ENCODE measurements at places on chromosomes 5 and 9.

GRCh38 chr5:78345485-78345884 is 14.9 kb upstream of the SCAMP1 start:
- no peak for DNase-seq

GRCh38 chr5:66515209-66515608 is 81.0 kb upstream of the MAST4 start:
- no peak for DNase-seq

GRCh38 chr9:89864731-89865130 is 259.9 kb downstream of the GADD45G start:
- no peak for DNase-seq

- no peak for DNase-seq
Measured at GRCh38 chr9:72185561-72185960, 36.3 kb downstream of the GDA start.

- DNase-seq: no peak
Measured at GRCh38 chr5:30505014-30505886, 688.2 kb upstream of the CDH6 start.

GRCh38 chr9:859251-859650 is 17.8 kb downstream of the DMRT1 start:
- DNase-seq: no peak

DNA sequence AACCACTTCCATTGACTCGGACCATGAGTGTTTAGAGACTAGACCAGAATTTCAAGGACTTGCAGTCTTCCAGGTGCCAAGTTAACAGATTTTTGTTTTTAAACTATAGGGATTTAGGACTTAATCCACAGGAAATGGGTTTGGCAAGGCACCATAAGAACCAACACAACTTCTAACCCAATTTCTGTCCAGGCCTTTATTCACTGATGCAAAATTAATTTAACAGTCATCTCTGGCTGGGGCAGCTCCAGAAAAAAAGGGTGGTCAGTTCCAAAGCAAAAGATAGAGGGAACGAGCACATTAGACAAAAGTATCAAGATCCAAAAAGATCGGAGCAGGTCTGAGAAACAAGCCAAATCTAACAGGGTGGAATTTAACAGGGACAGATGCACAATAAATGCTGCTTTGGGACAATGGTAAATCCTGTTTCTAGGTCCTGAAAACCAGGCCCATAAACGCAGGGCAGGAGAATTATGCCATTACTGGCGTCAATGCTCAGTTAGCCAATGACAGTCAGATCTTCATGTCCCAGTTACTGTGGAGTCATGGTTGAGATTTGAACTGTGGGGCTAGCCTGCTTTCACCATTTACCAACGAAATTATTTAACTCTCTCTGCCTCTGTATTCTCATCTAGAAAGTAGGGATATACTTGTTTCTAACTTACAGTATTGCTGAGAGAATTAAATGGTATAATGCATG is 590.8 kb upstream of the BRINP1 start:
- no peak for DNase-seq

DNA sequence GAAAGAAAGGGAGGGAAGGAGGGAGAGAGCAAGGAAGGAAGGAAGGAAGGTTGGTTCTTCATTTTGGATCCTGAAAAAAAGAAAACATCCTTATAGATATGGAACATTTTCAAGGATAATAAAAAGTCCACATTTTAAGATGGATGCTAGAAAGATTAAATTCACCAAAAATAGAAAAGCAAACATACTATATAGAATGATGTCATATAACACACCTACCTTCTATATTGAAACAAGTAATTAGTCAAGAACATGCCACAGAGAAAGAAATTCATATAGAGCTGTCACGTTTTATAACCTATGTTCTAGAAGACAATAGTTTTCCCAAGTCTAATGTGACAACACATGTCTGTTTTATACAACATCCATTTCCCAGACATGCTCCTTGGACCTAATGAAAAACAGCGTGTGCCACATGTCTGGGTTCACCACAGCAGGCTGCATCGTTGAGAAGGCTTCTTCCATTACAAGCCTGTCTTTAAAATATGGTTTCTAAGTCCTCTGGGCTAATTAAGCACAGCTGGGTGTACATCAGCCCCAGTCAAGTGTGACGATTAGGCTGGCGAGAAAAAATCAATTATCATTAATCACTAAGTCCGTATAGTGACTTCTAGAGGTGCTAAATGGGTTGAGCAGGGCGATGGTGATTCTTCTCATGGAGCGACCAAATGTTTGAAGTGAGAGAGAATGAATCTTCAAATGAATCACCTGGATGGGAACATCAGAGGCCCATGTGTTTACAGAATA is 301.8 kb downstream of the TLE1 start:
- no peak for DNase-seq

GRCh38 chr9:73133022-73133651 is 18.5 kb upstream of the ANXA1 start:
- peak; percentile 43 for DNase-seq

DNA sequence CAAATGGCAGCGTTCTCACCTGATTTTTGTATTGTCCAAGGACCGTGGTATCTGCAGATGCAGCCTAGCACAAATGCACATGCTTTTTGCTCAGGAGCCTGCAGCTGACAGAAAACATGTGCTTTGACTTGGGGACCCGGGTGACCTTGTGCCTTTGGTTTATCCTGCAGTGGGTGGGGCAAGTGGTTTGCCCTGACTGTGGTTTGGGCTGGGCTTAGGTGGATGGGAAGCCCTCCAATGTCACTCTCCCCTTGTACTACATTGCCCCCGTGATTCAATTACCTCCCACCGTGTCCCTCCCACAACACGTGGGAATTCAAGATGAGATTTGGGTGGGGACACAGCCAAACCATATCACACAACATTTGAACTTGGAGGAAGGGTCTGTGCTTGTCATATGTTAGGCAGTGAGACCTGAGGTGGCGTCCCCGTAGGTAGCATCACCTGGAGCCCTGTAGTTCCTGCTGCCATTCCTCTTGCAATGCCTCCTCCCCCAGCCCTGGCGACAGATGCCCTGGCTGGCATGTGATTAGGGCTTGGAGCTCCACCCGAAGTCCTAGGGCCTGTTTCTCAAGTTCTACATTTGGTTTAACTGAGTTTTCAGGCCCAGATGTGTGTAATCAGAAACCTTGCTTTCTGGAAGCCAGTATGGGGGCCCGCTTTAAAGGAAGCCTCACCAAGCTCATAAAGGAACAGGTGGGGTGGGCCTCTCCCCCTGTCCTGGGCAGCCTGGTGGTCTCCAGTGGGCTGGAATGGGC is 2.1 kb downstream of the ANKRD33B start:
- no peak for DNase-seq

GRCh38 chr9:86723346-86723745 is 224.0 kb downstream of the GAS1 start:
- peak; percentile 3 for DNase-seq

- DNase-seq: no peak
Measured at GRCh38 chr5:73286896-73287295, 113.9 kb downstream of the TMEM174 start.

GRCh38 chr5:134541736-134542376 is 16.4 kb downstream of the JADE2 start:
- no peak for DNase-seq

- DNase-seq: peak; percentile 26
Measured at GRCh38 chr5:60960591-60960990, 15.6 kb downstream of the NDUFAF2 start.

DNA sequence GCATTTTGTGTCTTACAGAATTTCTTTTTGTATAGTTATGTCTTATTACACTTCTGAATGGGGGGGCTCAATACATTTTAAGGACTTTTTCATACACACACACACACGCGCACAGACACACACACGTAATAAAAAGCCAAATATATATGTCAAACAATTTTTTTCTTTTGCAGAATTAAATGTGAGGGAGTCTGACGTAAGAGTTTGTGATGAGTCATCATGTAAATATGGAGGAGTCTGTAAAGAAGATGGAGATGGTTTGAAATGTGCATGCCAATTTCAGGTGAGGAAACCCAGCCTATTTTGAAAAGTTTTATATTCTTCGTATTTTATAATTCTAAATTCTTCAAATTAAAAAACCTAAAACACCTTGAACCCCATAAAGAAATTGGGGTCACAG is 25.6 kb downstream of the TMEFF1 start:
- DNase-seq: no peak

DNA sequence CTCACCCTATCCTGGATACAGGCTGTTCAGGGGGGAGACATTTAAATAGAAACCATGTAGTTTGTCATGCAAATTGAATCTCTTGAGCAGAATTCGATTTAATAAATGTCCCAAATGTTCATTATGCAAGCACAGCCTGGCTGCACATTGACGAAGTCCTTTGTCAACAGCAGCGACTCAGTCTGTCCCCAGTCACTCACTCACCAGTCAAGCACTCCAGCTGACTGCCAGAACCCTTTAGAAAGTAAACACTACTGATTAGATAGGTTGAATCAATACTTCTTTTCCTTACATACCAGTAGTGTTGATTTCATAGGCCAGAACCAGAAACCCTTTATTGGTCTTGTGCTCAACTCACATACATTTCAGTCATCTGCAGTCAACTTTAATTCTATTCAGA is 27.5 kb downstream of the CDH6 start:
- DNase-seq: no peak

DNA sequence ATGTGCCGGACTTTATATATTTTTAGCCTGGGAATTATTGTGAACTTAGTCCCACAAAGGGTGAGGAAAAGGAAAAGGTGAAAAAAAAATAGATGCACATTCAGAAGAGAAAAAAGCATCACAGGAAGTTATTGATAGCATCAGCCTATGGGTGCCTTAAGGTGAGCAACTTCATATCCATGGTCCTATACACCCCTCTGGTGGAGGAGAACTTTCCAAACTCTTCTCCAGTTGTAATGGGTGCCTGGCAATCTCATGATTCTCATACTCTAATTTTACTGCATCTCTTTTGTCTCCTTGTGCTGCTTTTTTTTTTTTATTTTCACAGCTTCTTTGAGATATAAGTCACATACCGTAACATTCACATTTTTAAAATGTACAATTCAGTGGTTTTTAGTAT is 107.4 kb downstream of the JAKMIP2 start:
- DNase-seq: no peak

GRCh38 chr5:169634606-169635005 is 2.5 kb upstream of the DOCK2 start:
- DNase-seq: no peak

- no peak for DNase-seq
Measured at GRCh38 chr5:128341056-128341455, 197.0 kb downstream of the FBN2 start.

DNA sequence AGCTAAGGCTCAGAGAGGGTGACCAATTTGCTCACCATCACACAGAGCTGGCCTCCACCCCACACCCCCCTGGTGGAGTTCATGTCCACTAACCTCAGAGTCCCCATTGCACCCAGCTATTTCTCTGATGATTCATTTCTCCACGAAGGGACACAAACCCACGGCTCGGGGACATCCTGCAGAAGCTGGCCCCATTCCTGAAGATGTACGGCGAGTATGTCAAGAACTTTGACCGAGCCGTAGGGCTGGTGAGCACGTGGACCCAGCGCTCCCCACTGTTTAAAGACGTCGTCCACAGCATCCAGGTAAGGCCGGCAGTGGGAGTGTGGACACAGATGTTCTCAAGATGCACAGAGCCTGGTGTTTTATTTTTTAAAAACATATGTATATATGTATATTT is 52.6 kb upstream of the SUSD3 start:
- no peak for DNase-seq

DNA sequence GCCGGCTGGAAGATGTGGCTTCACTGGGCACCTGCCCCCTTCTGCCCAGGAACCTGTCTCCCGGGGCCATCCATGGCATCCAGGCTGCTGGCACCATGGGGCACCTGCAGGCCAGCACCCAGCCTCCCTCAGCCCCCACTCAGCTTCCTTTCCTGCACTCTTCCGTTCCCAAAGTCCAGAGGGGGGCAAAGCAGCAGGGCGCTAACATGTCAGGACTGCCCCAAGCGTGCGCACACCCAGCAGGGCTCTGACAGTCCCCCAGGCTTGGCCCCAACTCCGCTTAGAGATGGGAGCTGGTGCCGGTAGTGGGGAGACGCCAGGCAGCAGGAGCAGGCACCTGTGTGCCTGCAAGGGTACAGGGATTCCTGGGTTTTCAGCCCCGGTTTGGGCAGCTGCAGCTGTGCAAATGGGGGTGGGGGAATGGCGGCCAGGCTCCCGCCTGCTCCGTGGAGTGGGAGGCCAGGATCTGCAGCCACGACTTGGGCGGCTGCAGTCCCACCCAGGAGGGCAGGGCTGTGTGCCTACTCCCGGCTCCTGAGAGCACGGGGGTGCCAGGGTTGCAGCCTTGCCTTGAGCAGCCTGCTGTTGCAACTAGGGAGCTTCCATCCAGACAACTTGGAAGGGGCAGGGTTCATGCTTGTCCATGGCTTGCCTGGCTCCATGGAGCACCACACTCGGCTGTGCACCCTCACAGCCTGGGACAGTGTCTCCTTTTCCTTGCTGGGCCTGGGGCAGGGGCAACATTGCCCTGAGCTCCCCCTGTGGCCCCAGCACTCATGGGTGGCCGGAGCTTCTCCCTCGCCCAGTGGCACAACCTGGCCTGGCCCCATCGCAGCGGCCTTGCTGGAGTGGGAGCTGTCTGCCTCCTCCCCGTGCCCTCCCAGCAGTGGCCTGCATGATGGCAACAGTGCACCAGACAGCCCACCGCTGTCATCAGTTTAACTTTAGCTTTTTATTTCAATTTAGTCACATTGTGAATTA is 561.1 kb downstream of the MTRR start:
- no peak for DNase-seq

GRCh38 chr5:127934791-127935256 is 148.7 kb upstream of the SLC12A2 start:
- no peak for DNase-seq

DNA sequence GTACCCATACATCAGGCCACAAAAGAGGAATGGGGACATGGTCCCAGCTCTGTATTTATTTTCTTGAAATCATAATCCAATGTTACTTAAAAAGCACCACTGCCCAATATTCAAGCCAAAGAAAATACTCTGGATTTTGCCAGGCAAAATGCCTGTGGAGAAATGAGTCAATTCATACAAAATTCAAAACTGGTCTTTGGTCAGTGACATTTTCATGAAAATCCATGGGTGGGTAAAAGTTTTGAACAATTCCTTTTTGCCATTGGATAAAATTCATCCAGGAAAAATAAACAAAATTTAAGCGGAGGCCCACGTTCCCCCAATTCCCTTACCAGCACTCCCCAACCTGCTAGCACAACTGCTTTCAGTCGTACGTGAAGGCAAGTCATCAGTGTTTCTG is 186.2 kb downstream of the GLIS3 start:
- DNase-seq: no peak

GRCh38 chr5:39376293-39376714 is 12.0 kb upstream of the C9 start:
- DNase-seq: peak; percentile 58

- DNase-seq: no peak
Measured at GRCh38 chr5:22910523-22910922, 57.4 kb upstream of the CDH12 start.

- no peak for DNase-seq
Measured at GRCh38 chr5:107294211-107294550, 376.6 kb downstream of the EFNA5 start.
